GM12878 (cell line): ENCODE measurements at places on chromosomes 12 and 14.

DNA sequence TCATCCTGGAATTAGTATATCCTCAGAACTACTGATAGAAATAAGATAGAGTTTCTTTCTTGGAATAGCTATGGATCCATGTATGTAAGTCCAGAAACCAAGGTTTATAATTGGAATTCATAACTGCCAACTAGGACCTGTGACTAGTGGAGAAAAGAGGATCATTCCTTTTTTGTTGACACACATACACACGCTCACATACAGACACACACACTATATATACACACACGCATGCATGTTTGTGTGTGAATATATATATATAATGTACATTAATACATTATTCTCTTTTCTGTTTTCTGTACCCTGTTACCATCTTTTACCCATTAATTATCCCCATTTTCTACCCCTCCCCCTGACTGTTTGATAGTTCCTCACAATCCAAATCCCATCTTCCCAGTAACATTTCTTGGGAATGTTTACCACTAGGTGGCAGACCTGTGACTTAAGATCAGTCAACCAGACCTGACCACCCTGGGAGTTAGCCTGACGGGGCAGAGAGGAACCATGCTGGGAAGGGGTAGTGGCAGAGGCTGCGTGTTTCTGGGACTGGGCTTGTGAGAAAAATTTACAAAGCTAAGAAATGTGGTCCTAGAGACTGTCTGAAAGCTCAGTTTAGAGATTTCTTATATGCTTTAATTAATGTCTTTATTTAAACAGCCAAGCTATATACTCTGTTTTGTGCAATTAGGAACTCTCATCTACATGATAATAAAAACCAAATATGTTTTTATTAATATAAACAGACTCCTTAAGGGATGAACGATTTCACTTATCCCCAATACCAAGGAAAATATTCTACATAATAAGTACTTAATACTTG, 308.0 kb downstream of the PPFIA2 start:
- DNase-seq: no peak

DNA sequence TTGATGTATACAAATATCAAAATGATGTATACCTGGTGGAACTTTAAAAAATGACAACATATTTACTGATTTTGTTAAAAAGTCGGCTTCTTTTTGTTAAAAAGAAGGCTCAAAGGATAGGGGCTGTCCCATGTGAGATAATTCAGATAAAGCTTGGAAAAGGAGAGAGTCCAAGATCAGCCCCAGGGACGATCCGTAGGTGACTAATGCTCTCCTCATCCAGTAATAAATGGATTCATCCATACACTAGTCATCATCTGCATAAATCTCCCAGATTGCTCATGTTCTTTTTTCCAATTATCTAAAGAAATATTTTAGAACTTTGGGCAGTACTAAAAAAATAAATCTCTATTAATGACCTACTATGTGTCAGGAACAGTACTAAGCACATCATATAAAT, 23.4 kb upstream of the FSCB start:
- no peak for DNase-seq

GRCh38 chr14:74218462-74218861, 20.8 kb upstream of the VSX2 start:
- no peak for DNase-seq

GRCh38 chr12:64461634-64462414, 9.9 kb downstream of the TBK1 start:
- DNase-seq: no peak

GRCh38 chr14:77204907-77205306, 23.3 kb downstream of the TMEM63C start:
- DNase-seq: no peak

DNA sequence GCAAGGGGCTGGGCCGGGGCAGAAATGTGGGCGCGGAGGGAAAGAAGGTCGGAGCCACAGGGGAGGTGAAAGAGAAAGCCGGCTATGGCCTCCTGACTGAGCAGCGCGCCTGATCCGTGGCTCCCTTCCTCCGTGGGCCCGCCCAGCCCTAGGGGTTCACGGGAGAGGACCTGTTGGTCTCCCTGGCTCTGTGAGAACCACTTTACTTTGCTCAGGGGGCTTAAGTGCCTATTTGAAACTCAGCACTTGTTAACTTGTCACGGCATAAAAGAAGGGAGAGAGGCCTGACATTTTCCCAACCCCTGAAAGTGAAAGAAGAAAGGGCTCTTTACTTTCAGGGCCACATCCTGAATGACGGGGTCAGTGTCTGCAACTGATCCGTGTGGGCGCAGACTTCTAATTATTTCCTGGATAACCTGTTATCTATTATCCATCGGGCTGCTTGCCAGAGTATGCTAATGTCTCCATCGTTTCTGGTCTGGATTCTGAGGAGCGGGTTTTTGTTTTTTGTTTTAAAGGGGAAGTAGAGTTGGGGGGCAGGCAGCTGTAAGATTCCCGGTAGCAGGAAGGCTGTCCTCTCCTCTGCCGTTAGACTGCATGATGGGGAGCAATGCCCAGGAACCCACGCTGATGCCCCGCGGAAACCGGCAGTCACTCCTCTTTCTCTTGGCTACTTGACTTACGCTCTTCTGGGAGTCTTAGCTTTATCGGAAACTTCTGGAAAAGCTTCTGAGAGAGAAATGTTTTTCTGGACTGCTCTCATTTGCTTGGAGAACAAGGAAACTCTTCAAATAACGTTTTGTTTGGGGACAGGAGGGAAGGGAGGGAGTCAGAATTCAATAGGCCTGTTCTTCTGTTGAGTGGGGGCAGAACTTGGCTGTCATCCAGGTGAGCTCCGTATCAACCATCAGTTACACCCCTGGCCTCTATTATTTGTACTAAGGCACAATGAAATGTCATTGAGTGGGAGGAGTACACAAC, 127.7 kb upstream of the MAX start:
- no peak for DNase-seq

DNA sequence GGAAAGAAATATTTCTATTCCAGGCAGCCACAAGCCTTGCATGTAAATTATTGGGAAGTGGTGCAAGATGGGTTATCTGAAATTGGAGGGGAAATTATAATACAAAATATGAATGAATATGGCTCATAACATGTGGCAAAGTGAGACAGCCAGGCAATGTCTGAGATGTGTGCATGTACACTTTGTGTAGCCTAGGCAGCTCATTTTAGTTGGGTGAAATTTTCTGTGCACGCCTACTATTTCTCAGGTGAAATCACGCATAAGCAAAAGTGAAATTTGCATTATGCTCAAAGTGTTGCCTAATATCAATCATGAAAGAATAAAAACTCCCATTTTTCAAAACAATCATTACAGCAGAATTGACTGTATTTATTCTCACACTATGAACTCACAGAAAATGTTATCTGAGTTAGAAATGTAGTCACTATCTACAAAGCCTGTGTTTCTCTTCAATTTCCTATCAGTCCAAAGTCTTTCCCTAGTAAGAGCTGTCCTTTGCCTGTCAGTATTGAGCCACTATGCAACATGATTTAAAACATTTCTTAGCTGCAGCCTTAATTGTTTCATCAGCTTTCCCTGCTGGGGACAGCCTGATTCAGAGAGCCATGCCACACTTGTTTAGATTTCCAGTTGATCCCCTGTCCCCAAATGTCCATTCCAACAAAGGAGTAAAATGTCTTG, 80.7 kb downstream of the EPS8 start:
- DNase-seq: no peak

DNA sequence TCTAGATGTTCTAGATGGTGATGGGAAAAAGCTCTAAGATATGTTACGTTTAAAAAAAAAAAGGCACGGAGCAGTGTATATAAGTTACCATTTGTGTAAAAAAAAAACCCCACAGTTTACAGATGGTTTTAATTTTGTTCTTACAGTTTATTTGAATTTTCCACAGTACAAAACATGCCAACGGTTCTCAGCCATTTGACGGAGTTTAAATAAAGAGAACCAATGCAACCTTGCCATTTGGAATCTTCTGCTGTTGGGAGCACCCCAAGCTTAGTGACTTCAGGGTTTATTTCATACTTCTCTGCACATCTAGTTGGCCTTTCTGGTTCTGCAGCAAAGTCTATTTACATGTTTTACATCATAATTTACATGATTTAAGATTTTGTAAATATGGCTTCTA, 7.7 kb upstream of the HPD start:
- no peak for DNase-seq

DNA sequence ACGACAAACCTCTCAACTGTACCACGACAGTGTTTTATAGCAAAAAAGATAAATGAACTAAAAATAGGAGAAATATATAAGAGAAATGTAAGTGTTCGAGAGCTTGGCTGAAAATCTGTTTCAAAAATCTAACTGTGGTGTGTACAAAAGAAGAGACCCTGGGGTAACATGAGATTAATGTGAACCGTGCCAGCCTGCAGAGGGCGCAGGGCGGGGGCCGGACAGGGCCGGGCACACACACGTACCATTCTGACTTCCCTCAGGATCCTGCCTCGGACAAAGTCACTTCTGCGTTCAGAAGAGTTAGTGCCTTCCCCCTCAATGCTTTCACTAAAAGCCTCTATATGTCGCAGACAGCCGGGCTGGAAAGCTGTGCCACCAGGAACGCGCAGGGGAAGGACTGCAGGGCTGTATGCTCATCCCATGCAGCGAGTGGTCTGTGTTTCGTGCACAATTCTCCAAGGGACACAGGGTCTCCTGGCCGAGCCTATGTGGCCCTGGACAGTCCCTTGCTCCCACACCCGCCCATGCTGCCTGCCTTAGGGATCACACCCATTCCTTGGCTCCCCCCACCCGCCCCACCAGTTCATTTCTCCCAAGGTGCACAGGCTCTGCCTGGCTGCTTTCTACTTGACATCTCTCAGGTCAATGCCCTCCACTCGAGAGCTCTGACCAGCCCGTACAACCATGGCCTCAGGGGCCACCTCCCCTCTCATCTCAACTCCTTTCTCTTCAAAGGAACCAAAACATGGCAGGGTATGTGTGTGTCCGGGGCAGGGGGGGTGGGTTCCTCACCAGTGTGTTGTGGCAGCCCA, 8.5 kb downstream of the CDCA4 start:
- DNase-seq: no peak

- no peak for DNase-seq
Observed at GRCh38 chr12:99068993-99069747, 424.1 kb downstream of the APAF1 start.

DNA sequence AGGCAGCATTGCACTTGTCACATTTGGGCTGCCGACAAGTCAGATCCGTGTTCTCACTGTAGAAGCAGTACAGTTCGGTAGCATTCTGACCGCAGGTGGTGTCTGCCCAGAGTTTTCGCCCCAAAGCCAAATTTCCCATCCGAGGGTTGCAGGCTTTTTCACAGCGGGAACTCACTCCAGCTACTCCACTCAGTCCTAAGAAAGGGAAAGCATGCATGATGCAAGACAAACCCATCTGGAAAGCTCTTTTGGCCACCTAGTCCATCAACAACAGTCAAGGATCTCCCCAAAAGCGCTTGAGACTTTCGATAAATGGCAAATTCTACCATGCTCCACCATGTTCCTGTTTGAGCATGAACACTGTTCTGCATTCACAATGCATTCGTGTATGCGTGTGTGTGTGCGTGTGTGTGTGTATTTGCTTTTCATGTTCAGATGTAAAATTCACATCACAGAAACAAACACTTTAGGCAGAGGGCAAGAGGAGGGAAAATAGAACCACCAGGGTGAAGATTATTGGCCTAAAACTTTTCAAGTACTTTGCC, 3.2 kb downstream of the NTN4 start:
- no peak for DNase-seq

DNA sequence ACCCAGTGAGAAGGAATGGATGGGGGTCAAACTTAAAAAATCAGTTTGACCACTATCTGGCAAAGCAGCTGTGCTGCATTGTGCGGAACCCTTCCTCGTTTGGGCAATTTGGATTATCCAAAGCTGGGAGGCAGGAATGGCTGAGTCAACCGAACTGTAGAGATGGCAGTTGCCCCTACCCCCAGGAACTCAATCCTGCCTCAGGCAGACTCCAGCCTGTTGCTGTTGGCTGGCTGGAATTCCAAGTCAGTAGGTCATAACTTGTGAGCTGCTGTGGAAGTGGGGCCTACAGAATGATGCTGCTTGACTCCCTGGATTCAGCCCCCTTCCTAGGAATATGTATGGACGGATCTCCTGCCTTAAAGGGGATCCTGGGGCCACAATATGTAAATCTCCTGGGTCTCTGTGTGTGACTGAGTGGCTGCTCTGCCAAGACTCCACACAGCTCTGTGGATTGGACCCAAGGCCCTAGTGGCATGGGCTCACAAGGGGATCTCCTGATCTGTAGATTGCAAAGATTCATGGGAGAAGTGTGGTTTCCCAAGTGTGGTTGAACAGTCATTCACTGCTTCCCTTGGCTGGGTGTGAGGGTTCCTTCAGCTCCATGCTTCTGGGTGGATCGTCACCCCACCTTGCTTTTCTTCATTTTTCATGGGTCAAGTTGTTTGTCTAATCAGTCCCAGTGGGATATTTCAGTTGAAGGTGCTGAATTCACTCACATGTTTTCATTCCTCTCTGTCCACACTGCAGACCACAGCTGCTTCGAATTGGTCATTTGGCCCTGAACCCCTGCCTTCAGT, 19.2 kb downstream of the LUM start:
- DNase-seq: no peak

GRCh38 chr14:100842799-100843198, 16.9 kb downstream of the MEG3 start:
- DNase-seq: no peak

DNA sequence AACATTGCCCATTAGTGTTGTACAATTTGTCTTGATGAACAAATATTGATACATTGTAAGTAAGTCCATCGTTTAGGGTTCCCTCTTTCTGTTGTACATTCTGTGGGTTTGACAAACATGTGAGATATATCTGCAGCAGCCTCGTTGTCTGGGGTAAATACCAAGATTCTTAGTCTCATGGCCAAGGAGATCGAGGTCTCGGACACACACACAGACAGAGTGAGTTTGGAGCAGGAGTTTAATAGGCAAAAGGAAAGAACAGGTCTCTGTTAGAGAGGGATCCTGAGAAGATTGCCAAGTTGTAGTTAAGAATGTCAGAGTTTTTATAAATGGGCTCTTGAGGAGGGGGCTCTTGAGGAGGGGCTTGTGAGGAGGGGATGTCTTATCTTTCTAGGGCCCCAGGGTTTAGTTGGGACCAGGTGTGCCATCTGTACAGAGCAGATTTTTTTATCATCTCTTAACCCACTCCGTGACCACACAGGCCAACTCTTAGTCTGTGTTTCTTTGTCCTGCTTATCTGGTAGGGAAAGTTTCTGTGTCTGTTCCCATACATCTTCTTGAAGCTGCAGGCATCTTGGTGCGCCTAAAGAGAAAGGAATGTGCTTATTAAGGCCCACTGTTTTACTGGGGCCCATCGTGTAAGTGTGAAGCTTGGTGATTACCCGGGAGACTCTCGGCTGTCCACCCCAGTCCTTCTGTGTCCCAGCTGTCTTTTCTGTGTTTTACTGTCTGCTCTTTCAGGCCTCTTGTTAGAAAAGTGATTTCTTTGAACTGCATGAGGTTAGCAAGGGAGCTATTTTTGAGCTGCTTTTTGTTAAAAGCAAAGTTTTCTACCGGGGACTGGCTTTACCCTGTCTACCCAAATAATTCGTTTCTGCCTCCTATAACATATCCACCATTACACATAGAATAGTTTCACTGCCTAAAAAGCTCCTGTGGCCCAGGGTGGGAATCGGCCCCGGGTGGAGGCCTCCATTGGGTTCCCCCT, 22.4 kb upstream of the CLEC2D start:
- no peak for DNase-seq

GRCh38 chr12:10663869-10664268, 10.0 kb downstream of the STYK1 start:
- DNase-seq: no peak
